ENCODE measurements at places on chromosomes 13 and 19.
A peak's percentile ranks its signal among the peaks of the same experiment; 100 is the strongest.

DNA sequence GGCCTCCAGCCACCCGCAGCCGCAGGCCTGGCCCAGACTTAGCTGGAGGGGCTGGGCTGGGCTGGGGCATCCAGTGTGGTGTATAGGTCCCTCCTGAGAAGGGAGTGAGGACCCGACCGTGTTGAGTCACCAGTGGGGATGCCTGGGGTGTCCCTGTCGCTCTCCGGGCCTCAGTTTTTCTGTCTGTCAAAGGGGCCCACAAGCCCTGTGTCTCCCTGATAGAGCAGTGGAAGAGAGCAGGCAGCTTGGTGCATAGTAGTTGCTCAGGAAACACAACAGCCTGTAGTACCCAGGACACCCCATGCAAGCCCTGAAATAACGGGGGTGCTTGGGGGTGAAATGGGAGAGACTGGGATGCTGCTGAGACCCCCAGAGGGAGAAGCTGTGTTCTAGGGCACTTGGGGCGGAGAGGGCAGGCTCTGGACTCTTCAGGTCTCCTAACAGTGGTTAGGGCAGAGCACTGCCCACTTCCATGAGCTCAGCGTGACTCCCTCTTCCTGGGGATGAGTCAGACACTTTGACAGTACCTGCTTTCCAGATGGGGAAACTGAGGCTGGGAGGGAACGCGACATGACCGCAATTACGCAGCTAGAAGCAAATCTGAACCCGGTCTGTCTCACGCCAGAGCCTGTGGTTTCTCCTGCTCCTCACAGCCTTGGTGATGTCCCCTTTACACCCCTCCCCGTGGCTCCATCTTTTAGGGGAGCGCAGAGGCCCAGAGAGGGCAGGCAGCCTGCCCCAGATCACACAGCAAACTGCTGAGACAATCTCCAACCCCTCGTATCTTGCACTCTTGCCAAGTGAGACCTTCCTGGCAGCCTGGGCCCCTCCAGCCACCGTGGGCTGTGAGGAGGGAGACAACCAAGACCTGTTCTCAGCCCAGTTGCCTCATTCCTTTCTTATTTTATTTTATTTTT lies 692 bp downstream of the SULT2B1 start:
- DNase-seq: no peak

GRCh38 chr19:52453324-52454094 lies at the start of gene ZNF578:
Gene ZNF578, plus strand, starts transcription at chr19:52453553. Its CDS starts 48,293 bp downstream, at chr19:52501846.
- DNase-seq: peak; percentile 87

DNA sequence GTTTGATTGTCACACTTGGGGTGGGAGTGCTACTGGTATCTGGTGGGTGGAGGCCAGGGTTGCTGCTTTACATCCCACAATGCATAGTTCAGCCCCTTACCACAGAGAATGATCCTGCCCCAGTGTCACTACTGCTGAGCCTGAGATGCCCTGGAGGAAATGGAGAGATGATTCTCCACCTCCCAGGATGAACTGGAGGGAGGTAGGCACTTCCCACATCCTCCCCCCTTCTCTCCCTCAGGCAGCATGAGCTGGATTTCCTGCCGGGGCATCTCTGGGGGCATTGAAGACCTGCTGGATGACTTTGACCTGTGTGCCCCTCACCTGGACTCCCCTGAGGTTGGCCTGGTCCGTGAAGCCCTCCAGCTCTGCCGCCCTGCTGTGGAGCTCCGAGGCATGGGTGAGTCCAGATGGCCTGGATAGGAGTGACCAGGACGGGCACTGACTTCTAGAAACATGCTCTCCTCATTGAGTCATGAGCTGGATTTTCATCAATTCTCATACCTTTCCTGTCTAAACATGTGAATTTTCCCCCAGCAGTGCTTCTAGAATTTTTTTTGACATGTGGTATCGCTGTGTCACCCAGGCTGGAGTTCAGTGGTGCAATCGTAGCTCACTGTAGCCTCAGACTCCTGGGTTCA lies 45.3 kb downstream of the NWD1 start:
- no peak for DNase-seq

DNA sequence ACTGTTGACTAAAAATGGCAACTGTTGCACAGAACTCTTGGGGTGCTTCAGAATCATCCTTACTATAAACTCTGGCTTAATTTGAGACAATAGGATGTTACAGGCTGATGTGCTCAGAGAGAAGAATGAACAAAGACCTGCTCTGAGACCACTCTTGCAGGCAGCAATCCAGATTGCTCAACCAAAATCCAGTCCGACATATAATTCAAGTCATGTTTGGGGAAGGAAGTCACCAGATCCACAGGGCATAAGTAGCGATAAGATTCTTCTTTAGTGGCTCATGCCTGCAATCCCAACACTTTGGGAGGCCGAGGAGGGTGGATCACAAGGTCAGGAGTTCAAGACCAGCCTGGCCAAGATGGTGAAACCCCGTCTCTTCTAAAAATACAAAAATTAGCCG lies 20.6 kb downstream of the MTMR6 start:
- no peak for DNase-seq

DNA sequence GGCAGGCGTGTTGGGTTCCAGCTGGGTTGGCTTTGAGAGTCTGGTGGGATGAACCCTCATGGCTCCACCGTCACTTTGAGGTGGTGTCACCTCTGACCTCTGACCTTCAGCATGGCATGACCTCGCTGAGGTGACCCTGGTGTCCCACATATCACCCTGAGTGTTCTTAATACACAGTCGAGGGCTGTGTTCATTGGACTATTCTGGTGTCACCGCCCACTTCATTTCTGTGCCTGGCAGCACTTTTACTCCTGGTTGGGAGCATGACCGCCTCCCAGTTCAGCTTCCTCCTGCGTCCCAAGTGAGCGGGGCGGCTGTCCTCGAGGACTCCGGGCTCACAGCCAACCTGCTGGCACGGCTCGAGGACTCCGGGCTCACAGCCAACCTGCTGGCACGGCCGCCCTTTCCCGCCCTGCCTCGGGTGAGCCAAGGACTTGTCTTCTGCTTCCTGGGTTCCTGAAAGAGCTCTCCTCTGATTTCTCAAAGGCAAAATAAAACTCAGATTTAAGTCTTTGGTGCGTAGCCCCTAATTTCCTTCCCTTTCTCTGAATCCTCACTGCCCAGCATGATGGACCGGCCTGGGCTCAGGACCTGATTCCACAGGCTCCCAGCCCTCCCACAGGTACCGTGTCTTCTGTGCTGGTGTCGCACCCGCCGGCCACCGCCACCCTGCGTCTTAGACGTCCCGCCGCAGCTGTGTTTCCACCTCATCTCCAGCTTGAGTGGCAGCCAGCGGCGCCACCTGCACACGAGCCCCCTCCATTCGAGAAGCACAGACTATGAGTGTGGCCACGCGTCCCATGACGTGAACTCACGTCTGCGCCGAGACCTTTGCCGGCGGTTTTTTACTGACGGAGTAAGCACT lies 10.4 kb downstream of the ATP4B start:
- no peak for DNase-seq

DNA sequence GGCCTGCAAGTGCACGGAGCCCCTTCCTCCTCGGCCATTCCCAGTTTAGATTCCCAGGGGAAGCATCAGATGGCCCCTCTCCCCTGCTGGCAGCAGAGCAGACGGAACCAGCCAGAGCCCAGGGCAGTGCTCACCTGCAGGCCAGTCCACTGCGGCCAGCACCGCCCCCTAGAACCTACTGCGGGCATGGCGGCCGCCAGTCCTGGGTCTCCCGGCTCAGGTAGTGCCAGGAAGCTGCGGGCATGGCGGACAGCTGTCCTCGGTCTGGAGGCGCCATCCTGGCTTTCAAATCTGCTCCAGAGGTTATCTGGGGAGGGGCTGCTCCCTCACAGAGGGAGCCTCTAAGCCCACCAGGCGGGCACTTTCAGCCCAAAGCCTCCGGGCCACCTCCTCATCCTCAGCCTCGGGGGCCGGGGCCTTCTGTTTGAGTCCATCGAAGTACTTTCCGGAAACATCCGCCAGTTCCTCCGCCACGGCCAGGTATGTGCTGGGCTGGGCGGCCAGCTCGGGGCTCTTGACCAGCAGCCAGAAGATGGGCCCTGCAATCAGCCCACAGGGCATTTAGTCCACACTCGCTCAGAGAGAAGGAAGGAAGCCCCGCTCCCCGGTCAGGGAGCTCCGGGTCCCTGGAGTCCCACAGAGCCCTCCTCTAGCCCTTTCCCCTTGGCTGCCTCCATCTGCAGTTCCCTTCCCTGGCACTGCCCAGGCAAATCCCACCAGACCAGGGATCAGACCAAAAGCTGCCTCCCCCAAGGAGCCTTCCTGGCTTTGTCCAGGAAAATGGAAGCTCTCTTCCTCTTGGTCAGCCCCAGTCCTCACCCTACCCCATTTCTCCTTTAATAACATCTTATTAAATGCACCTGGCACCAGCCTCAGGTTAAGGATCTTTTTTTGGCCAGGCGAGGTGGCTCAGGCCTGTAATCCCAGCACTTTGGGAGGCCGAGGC lies 7.0 kb upstream of the GP6 start:
- no peak for DNase-seq

DNA sequence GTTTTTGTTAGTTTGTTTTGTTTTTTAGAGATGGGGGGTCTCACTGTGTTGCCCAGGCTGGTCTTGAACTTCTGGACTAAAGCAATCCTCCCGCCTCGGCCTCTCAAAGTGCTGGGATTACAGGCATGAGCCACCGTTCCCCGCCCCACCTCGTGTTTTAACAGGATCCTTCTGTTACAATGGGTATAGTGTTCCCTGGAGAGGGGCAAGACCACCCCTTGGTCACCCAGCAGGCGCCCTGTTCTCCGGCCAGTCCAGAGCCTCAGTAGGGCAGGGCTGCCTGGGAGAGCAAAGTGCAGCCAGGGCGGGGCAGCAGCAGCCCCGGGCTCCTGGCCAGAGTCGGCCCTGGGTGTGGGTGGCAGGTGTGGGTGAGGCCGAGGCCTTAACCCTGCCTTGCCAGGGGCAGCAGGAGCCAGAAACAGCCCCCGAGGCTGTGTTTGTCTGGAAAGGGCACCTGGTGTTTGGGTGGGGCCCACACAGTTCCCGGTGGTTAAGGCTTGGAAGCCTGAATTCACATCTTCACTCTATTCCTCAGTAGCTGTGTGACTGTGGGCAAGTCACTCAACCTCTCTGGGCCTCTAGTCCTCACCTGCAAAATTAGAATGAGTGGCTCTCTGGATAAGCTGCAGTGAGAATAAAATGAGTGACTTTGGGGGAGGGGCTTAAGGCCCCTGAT lies 7.2 kb downstream of the VASP start:
- DNase-seq: no peak

GRCh38 chr13:86922936-86923335 lies 748.2 kb upstream of the SLITRK5 start:
- no peak for DNase-seq

- DNase-seq: no peak
Observed at GRCh38 chr19:57830071-57830602, at the start of gene ZNF587B. Gene ZNF587B, plus strand, starts transcription at chr19:57830299. Its CDS starts 230 bp downstream, at chr19:57830529.

DNA sequence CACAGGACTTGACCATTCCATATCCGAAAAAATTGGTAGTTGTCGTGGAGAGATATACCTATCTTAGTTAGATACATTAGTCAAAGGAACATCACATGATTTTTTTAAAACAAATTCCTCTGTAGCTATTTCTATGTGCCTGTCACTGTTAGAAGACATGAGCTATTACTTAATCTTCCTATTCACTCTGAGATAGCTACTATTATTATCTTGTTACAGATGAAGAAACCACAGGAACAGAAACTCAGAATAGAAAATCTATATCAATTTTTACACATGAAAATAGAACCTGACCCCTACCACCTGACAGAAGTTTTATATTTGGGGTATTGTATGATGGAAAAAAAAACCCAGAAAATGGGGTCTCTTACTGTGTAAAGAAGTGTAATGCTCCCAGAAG lies 68.9 kb upstream of the TDRD3 start:
- no peak for DNase-seq

DNA sequence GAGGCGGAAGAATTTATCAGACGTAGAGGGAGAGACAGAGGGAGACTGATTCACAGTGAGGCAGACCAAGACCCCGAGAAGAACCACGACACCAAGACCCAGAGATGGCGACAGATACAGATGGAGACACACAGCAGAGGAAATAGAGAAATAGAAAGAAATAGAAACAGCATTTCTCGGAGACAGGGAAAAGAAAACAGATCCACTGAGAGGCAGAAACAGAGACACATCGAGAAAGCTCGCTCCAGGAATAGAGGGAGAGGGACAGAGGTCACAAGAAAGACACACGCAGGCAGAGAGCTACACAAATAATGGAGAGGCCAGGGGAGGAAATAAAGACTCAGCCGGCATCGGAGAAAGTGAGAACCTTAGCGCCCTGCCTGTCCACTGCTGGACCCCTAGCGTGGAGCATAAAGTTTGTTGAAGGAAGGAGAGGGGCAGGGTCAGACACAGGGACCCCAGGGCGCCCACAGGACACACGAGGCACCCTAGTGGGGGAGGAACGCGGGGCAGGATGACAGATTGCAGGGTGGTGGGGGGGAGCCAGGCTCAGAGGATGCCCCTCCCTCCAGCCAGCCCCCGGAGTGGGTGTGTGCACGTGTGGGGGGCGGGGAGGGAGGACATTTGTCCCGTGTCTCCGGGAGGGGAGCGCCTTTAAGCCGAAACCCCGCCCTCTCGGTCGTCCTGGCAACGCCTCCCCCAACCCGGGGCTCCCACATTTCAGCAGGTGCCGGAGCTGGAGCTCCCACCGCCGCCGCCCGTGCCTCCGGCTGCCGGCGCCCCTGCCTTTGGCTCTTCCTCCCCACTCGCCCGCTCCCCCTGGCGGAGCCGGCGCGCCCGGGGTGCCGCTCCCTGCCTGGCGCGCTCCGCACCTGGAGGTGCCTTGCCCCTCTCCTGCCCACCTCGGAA lies at the start of gene PRKCG:
PRKCG (plus strand) TSS at position 716 of the 909 bp plus-strand sequence. CDS start 298 bp downstream, outside the sequence.
- no peak for DNase-seq

DNA sequence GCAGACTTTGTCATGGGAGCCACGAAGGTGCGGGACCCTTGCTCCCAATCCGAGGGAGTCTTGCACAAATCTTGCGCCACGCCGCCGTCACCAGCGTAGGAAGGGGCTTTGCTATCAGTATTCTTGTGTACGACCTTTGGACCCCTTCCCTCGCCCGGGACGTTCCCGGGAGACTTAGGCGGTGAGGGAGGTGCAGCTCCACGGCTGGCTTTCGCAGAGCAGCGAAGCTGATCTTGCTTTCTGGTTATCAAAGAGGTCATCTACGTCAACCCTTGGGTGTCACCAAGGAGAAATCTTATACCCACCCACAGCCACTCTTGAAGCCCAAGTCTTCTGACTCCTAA lies 583 bp downstream of the TECR start:
- no peak for DNase-seq

DNA sequence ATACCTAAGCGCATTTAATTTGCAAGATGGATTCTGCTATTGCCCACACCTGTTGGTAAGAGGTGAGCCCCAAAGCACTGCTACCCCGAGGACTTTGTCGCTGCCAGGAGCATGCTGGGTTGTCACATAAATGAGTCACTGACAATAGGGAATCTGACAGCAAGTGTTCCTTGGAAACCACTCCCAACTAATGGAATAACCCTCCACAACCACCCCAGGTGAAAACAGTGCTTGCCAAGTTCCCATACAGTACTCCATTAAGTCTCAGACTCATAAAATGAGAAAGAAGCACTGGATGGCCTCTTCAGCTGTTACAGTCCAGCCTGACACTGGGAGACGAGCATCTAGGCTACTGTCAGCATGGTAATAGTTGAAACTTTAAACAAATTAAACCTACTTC lies 108.6 kb downstream of the EFNB2 start:
- no peak for DNase-seq

GRCh38 chr13:44151474-44151873 lies 222.2 kb upstream of the SERP2 start:
- no peak for DNase-seq

- DNase-seq: no peak
Observed at GRCh38 chr13:49185264-49185663, 34.9 kb upstream of the MLNR start.

GRCh38 chr19:4414144-4414799 lies 11.8 kb downstream of the CHAF1A start:
- no peak for DNase-seq
